SK-N-MC (cell line): ENCODE measurements at places on chromosomes 5 and 9.

GRCh38 chr5:52283221-52283620 lies 504.5 kb upstream of the ITGA1 start:
- DNase-seq: no peak

GRCh38 chr9:94843134-94843533 lies 116.6 kb downstream of the AOPEP start:
- DNase-seq: no peak

DNA sequence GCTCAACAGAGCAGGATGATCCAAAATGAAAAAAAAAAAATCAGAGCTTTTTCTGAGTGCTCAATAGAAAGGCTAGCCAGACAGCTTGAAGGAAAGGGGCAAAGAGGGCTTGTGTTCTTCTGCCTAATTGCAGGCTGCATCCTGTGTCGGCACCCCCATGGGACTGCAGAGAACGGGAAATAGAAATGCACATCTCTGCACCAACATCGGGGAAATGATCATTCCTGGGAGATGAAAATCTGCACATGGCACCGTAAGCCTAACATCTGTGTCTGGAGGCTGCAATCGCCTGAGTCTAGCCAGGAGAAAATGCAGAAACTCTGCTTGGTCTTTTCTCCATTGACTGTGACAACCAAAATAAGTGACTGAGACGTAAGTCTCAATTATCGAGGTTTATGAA lies 243.9 kb downstream of the ICE1 start:
- no peak for DNase-seq

DNA sequence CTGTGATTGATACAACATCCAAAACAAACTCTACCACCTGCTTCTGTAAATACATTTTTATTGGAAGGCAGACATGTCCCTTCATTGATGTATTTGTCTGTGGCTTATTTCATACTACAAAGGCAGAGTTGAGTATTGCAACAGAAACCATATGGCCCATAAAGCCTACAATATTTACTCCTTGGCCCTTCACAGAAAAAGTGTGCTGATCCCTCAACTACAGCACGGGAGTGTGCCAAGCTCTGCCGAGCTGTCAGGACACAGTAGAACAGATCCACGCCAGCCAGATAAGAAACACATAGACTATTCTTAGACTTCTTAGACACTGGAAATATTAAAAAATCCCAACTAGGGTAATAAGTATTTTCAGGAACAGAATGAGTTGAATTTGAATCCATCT lies 13.2 kb downstream of the TICAM2 start:
- no peak for DNase-seq

- DNase-seq: no peak
Observed at GRCh38 chr5:37816883-37817282, 23.0 kb downstream of the GDNF start.

- DNase-seq: no peak
Observed at GRCh38 chr5:87398981-87399614, 13.6 kb downstream of the CCNH start.

DNA sequence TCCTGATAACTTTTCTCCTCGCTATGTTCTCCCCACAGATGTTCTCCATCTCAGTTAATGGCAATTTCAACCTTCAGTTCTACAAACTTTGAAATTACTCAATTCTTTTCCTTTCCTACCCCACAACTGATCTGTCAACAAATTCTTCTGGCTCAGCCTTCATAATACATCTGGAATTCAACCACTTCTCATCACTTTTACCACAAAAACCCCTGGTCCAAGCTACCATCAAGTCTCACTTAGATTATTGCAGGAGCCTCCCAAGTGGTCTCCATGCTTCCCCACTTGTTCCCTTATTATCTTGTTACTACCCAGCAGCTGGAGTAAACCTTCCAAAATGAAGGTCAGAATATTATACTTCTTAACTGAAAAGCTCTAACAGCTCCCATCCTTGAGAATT lies 110.1 kb downstream of the FBN2 start:
- no peak for DNase-seq

DNA sequence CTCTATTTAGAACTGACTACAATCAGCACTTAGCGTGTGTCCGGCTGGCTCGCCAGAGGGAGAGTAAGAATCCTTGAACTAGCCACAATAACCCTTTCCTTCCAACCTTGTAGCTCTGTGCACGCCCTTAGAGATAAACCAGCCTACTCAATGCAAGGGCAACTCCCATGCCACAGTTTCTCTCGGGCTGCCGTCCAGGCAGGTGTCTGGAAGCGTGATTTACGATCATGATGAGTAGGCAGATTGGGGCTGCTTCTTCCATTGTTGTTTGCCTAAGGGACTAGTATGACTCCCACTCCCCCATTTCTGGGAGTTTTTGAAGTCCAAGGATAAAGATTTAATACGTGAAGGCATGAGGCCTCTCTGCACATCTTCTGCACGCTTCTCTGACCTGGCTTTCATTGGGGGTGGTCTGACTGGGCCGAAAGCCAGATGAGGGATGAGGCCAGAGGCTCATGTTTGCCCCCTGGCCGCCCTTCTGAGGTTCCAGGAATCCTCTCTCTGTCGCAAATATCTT lies 134.0 kb upstream of the MYO10 start:
- DNase-seq: no peak

- no peak for DNase-seq
Observed at GRCh38 chr5:73242735-73243134, 69.7 kb downstream of the TMEM174 start.

- DNase-seq: peak; percentile 89
Observed at GRCh38 chr5:174571662-174572397, 152.6 kb upstream of the MSX2 start.

- DNase-seq: no peak
Observed at GRCh38 chr9:72207278-72207677, 58.0 kb downstream of the GDA start.

DNA sequence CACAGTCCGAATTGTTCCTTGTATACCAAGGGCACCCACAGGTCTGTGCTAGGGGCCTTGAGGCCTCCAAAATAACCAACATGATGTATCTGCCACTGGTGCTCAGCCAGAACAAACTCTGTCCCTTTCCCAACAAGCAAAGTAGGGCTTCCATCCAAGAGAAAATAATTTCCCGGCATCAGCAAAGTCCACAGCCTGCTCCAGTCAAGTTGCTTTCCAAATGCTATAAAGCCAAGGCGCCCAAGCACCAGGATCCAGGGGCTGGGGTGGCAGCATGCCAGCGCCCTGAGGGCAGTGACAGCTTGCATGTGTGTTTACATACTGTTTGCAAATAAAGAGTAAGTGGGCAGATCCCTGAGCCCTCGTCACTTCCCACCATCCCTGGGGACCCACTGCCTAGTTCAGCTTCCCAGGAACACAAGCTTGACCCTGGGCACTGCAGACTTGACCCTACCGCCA lies 155.9 kb downstream of the ERCC6L2 start:
- peak; percentile 50 for DNase-seq

GRCh38 chr5:84092738-84093137 lies 291.9 kb downstream of the EDIL3 start:
- no peak for DNase-seq

GRCh38 chr5:164053123-164053522 lies 547.7 kb downstream of the MAT2B start:
- no peak for DNase-seq

GRCh38 chr9:73030370-73031030 lies 77.6 kb upstream of the ALDH1A1 start:
- no peak for DNase-seq

GRCh38 chr5:128674837-128675446 lies 136.9 kb upstream of the FBN2 start:
- DNase-seq: no peak

DNA sequence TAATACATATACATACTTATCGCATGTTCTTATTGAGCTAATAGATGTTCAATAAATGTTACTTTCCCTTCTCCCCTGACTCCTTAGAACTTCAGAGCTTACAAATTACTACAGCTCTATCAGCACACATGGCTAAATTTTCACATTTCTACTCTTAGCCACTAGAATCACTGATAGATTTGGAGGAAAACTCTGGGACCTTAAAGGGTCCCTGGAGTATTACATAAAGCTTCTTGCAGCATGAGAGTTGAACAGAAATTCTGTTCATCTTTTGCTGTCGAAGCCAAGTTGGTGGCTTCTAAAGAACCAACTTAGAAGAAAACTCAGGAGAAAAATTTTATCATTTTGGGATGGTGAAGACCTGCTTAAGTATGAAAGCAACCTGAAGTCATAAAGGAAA lies 15.5 kb downstream of the B4GALT1 start:
- no peak for DNase-seq
